NCI-H460 (cell line): ENCODE measurements at places on chromosomes 4 and X. TPM values are rescaled to one million over a fixed set of nuclear protein-coding genes. Genes with fewer than 3 reads are reported as not detected.

The GYPE gene
- total RNA-seq = 1.3 and 2.3 TPM in 2 replicates

The ZNF157 gene
- not detected in 2 replicates for total RNA-seq

The ZC4H2 gene
- total RNA-seq = 5.0 and 5.6 TPM in 2 replicates

The ITIH6 gene
- total RNA-seq = 0.02 and 0.03 TPM in 2 replicates

DNA sequence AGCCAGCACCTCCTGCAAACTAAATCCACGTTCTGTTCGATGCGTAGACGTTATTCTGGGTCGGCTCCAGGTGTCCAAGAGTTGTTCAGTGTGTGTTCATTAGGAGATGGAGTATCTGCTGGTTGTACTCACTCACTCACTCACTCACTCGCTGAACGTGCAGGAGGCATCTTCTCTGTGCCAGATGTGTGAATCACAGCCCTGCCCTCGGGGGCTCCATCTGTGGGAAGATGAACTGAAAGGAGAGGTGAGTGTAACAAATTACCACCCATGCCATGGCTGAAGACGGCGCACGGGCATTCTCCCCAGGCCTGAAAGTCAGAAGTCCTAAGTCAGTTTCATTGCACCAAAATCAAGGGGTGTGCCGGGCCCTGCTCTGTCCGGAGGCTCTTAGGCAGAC lies 16.1 kb downstream of the NSG1 start:
- DNase-seq = no peak

- DNase-seq = no peak
Observed at GRCh38 chr4:22514481-22514880, 1.4 kb downstream of the ADGRA3 start.

GRCh38 chr4:150805183-150806025 lies 209.7 kb downstream of the LRBA start:
- no peak for DNase-seq

GRCh38 chr4:106266201-106266600 lies 49.8 kb downstream of the TBCK start:
- DNase-seq = peak; percentile 17

- DNase-seq = no peak
Observed at GRCh38 chrX:74353984-74354383, 50.0 kb downstream of the ZCCHC13 start.

DNA sequence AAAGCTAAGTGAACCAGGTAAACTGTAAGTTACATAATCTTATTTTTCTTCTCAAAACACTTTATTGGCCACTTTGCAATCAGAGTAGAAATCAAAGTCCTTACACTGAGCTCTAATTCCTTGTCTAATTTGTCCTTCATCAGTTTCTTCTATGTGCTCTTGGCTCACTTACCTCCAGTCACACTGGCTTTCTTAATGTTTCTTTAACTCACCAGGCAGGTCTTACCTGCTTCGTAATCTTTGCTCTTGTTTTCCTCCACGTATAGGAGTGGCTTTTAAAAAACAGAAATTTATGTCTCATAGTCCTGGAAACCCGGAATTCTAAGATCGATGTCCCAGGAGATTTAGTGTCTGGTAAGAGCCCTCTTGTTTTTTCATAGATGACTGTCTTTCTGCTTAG lies 1462.1 kb downstream of the FSTL5 start:
- no peak for DNase-seq

GRCh38 chr4:26127851-26128337 lies 192.9 kb upstream of the RBPJ start:
- no peak for DNase-seq
